SJSA1 (cell line): ENCODE measurements at places on chromosomes 4 and X. TPM values are rescaled to one million over a fixed set of nuclear protein-coding genes. Genes with fewer than 3 reads are reported as not detected.

Gene NHS
- 1.3 and 2.6 TPM in 2 replicates for total RNA-seq

- DNase-seq = no peak
These were observed 51.7 kb upstream of the GPM6B start for GRCh38 chrX:13868591-13868990.

Gene RGN
- not detected in 2 replicates for total RNA-seq

GRCh38 chr4:175103403-175103802 lies 185.2 kb downstream of the ADAM29 start:
- no peak for DNase-seq

GRCh38 chr4:73257234-73257633 lies 1.4 kb downstream of the ANKRD17 start:
- DNase-seq = peak; percentile 68

- no peak for DNase-seq
These were observed 190.4 kb downstream of the UNC5C start for GRCh38 chr4:95358421-95358820.

DNA sequence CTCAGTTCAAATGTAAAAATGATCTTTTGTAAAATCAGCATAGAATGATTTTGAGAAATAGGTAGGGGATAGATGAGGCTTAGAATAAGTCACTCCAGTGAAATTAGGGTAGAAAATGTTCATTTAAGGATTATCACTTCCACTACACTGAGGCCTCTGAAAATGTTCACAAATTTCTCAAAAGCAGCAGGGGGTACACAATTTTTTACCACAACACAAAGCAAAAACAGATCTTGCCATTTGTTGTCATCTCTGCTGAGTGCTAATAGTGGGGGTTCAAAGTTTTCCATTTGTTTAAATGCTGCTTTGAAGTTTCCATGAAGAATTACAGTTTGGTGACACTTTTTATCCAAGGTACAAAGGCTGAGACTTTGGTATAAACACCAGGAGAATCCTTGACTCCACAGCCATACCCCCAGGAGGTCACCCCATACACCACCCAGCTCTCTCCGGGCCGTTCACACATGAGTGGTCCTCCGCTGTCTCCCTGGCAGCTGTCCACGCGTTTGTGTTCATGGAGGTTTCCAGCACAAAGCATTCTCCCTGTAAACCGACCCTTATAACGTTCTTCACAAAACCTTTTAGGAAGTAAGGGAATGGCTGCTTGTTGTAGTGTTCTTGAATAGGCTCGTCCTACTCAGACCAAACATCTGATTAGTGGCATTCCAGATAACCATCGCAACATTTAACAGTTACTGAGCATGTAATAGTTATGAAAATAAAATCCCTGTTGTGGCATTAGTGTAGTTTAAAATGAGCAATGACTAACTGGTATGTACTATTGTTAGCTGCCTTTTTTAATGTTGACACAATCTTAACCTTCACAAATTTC lies 71.0 kb downstream of the PRSS12 start:
- no peak for DNase-seq

GRCh38 chrX:81729269-81729777 lies 527.4 kb downstream of the SH3BGRL start:
- no peak for DNase-seq

DNA sequence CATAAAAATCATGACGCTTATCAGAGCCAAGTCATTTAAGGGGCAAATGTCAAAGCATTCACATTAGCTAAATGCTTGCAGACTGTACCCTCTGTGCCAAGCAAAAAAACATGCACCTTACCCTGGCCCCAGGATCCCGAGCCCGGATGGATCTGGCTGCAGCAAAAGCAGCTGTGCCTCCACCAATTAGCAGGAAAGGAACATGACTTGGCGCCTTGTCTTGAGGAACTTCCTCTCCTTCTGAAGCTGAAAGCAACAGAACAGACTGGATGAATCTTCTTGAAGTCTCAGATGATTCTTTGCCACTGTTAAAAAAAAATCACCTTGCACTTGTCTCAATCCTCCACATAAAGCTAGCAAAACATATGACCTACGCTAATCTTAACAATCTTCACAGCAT lies 18.0 kb downstream of the AIFM1 start:
- DNase-seq = no peak

Gene RAB39B
- total RNA-seq = not detected in 2 replicates

- DNase-seq = no peak
These were observed 54.2 kb downstream of the AWAT2 start for GRCh38 chrX:69995362-69996112.

DNA sequence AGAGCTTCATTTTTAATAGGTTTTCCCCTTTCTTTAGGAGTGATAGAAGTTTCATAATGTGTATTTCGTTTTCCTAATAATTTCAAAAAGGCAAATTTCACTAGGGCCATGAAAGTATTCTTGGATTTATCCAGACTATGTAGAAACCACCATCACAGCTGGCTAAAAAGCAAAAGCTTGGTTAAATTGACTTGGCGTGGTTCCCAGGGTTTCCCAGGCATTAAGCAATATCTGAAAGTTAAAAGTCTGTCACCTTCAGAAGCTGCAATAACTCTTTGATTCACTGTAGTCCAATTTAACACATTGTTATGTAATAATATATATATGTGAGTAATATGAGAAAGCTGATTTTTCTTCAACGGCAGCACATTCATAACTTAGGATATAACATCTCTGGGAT lies 38.3 kb downstream of the NDNF start:
- DNase-seq = no peak

DNA sequence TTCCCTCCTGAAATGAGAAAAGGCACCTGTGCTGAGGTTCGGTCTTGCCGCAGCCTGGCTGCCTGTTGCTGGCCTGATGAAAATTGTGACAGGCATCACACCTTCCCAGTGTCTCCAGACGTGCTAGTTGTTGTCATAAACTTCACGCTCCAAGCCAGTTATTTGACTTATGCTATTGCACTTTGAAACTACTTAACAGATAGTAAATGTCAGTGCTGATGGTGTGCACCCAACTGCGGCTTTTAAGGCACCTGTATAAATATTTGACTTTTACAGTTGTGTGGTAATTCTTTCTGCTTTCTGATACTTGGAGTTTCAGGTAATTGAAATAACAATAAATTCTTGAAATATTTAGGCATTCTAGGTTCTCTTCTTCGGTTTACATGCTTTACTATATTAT lies 1.8 kb downstream of the WWC2 start:
- DNase-seq = peak; percentile 31

GRCh38 chrX:34848281-34848680 lies 94.3 kb upstream of the FAM47B start:
- no peak for DNase-seq

GRCh38 chr4:30726090-30726675 lies 6.0 kb downstream of the PCDH7 start:
- no peak for DNase-seq

Gene GC
- total RNA-seq = not detected in 2 replicates

DNA sequence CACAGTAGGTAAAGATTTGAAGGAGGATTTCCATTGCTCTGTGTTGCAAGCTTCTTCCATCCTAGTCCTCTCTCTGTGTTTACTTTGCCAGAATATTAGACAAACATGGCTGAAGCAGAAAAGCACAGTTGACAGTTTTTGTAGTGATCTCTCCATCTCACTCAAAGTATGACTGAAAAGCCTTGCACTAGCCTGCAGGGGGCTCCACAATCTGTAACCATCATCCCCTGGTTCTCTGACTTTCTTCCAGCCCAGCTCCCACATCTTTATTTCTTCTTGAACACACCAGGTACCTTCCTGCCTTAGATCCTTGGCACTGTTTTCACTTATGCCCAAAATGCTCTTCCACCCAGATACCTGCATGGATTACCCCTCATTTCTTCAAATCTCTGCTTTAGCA lies 34.1 kb upstream of the HHIP start:
- no peak for DNase-seq

DNA sequence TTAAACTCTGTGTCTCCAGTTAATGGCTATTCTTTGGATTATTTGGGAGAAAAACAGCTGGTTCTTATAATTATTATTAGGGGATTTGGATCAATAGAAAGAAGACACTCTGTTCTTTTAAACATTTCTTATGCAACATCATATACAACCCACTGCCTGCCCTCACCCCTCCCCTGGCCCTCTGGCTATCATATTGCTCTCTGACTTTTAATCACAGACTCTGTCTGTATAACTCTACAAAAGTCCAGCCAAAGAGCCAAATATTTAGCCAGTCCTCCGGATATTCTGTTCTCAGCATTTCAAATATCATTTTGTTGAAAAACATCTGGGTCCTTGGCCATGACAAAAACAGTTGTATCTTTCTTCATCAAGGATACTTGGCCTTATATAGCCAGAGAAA lies 19.0 kb upstream of the PACRGL start:
- DNase-seq = no peak

GRCh38 chr4:150479657-150480056 lies 102.3 kb upstream of the MAB21L2 start:
- DNase-seq = no peak

DNA sequence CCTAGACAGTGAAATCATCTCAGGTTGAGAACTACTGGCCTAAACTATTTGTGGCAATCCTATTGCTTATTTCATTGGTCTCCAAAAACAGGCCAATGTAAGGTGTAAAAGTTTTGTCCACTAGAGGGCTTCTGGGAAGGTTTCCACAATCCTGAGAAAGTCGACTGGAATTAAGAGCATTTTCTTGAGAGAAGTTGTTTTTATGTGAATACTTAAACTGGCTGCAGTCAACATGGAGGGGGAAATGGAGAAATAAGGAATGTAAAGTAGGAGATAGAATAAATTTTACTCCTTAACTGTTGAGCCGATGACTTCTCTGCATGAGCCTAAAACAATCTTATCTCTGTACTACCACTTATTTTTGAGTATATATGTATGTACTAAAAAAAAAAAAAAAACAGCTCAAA lies 11.0 kb upstream of the EIF4E start:
- DNase-seq = peak; percentile 44

GRCh38 chrX:101407167-101407747 lies 468 bp downstream of the GLA start:
- no peak for DNase-seq

GRCh38 chr4:3786196-3786869 lies 20.1 kb downstream of the ADRA2C start:
- DNase-seq = no peak

Gene SCML1
- total RNA-seq = 20.7 and 30.5 TPM in 2 replicates

- DNase-seq = peak; percentile 55
These were observed 10.5 kb upstream of the TBC1D19 start for GRCh38 chr4:26573389-26573794.
